ENCODE measurements at places on chromosomes 1 and 21. TPM values are rescaled to one million over a fixed set of nuclear protein-coding genes. Genes with fewer than 3 reads are reported as not detected.

Gene CYP4A22
- total RNA-seq: not detected

Gene RXFP4
- not detected for total RNA-seq

Gene GCSAML
- under 0.01 TPM for total RNA-seq

Gene LINGO4
- not detected for total RNA-seq

Gene FCGR2B
- 2.9 TPM for total RNA-seq

Gene PGLYRP4
- total RNA-seq: not detected

Gene FYB2
- not detected for total RNA-seq

Gene SRSF4
- 33.2 TPM for total RNA-seq

Gene TARBP1
- total RNA-seq: 44.0 TPM

Gene KCNE2
- total RNA-seq: not detected

Gene GIPC2
- total RNA-seq: under 0.01 TPM

Gene ZNF669
- 7.7 TPM for total RNA-seq

Gene BARHL2
- total RNA-seq: not detected

Gene PROK1
- not detected for total RNA-seq
